ENCODE measurements at places on chromosomes 13 and 19.

GRCh38 chr13:21674490-21675009, 3.7 kb downstream of the FGF9 start:
- DNase-seq: no peak

- DNase-seq: no peak
Observed at GRCh38 chr13:30845297-30846214, 60.5 kb upstream of the MEDAG start.

GRCh38 chr13:24687611-24688010, 7.4 kb downstream of the ATP12A start:
- no peak for DNase-seq

DNA sequence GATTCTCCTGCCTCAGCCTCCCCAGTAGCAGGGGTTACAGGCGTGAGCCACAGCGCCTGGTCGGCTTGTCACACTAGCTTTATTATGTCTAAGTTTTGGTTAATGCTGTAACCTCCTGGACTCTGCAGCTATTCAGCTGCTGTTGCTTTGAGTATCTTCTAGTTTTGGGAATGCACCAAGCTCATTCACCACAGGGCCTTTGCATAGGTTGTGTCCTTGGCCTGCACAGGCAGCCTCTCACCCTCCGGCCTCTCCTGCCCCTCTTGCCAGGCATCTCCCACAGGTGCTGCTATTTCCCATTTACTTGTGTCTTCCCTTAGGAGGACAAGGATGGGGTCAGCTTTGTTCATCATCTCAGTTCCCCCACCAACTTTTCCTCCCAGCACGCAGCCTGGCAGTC, 2.4 kb upstream of the CCDC9 start:
- DNase-seq: no peak

DNA sequence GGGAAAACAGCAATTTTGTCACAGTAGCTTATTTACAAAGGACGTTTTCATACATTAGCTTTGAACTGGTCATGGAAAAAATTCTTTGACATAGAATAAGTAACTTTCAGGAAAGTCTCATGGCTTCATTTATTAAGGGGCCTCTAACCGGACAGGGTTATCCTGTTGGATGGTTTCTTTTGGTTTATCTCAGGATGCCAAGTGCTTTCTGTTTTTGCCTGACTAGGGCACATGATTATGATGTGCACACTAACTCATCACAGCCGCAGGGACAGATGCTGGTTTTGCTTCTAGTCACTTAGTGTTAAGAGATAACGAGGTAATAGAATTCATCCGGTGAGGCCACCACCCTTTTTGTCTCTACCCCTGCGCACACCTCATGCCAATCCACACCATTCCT, 53.0 kb downstream of the TGDS start:
- DNase-seq: no peak

GRCh38 chr13:31067416-31068118, 94.1 kb downstream of the HSPH1 start:
- DNase-seq: no peak

Measured in H4 (cell line).